Activated naive CD8-positive, alpha-beta T cell treated with anti-CD3 and anti-CD28 coated beads, Interleukin-2, amount 50 U/mL, for 24 hours (primary cell): ENCODE measurements at places on chromosomes 2 and 18.

DNA sequence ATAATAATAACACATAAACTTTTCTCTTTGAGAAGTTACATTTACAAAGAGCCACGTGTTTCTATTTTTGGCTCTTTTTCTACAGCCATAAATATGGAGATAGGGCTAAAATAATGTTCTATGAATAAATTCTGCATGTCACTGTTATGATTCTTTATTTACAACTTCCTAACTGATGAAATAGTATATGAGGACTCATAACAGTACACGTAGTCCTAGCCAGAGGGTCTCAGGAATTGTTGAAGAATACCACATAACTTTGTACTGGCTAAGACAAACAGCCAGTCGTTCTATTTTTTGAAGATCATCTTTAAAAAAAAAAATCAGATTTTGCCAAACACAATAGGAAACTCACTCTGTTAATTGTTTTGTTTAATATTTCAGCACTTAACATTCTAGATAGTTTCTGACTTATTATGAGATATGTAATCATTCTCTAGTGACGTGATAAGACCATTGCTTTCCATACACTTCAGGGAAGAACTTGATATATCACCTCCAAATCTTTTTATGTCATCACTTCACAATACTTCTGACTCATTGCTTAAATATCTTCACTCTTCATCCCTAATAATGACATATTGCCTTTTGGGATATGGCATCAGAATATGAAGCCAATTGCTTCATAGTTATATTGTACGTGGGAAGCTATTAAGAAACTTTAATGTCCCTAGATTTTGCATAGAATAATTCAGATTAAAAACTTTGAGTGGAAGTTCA lies 256.1 kb downstream of the XIRP2 start:
- no peak for DNase-seq

DNA sequence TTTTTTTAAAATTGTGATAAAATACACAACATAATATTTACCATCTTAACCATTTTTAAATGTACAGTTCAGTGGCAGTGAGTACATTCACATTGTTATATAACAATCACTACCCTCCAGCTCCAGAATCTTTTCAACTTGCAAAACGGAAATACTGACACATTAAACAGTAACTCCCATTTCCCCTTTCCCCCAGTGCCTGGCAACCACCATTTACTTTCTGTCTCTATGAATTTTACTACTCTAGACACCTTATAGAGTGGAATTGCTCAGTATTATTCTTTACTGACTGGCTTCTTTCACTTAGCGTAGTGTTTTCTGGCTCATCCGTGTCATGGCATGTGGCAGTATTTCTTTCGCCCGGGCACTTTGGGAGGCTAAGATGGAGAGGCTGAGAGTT lies 32.6 kb downstream of the FASTKD2 start:
- no peak for DNase-seq

GRCh38 chr2:40489678-40489960 lies 37.7 kb upstream of the SLC8A1 start:
- DNase-seq = no peak

GRCh38 chr2:52220393-52220792 lies 1188.5 kb upstream of the NRXN1 start:
- no peak for DNase-seq

DNA sequence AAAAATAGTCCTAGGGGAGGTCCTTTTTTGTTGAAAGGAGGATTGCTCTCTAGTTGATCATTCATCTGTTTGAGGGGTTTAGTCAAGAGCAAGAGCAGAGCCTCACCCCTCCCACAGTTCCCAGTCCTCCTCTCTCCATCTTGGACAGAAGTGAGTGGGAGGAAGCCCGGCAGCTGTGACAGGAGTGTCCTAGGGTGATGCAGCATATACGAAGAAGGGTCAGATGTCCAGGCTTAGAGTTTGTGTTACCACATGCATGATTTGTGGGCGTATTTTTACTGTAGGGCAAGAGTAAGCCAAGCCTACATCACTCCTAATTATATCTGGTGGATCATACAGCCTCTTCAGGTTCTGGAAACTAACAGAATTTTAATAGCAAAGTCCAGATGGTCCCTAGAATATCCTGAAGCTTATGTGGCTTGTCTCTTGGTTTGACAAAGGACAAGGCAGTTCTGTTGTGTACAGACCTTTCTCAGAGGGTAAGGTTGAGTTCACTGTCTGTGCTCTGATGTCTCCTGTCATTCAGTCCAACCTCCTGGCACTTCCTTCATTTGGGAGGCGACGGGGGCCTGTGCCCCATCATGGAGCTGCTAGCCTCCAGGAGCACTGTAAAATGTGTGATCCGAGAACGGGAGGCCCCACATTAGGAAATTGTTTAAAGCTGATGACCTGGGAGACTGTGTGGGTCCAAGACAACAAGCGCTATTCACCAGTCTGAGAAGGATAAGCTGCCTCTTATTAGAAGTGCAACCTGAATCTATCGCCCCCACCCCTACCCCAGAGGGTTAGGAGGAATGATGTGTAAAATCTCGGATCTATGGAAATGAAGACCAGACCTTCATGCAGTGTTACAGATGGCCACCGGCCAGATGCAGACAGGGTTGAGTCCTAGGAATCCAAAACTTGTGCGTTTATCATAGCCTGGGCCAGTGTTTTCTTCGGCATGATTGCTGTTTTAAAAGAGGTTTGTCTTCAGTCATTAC lies 6.9 kb downstream of the CEP68 start:
- DNase-seq = no peak
